ENCODE measurements at places on chromosomes 6 and 20. TPM values are rescaled to one million over a fixed set of nuclear protein-coding genes. Genes with fewer than 3 reads are reported as not detected.
A peak's percentile ranks its signal among the peaks of the same experiment; 100 is the strongest.

DNA sequence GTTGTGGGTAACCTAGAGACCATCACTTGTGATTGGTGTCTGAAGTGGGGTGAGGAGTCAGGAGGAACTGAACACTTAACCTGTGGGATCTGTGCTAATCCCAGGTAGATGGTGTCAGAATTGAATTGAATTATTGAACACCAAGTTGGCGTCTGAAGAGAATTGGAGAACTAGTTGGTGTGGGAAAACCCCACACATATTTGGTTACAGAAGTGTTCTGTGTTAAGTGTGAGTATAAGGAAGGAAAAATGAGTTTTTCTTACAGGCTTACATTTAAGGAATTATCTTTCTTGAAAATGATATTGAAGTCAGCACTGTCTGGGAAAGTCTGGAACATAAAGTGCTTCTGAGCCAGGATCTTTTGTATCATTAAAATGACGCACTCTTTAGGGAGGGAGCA, 182.9 kb upstream of the ECI2 start:
- DNase-seq: no peak

Gene ERVFRD-1
- total RNA-seq: not detected

DNA sequence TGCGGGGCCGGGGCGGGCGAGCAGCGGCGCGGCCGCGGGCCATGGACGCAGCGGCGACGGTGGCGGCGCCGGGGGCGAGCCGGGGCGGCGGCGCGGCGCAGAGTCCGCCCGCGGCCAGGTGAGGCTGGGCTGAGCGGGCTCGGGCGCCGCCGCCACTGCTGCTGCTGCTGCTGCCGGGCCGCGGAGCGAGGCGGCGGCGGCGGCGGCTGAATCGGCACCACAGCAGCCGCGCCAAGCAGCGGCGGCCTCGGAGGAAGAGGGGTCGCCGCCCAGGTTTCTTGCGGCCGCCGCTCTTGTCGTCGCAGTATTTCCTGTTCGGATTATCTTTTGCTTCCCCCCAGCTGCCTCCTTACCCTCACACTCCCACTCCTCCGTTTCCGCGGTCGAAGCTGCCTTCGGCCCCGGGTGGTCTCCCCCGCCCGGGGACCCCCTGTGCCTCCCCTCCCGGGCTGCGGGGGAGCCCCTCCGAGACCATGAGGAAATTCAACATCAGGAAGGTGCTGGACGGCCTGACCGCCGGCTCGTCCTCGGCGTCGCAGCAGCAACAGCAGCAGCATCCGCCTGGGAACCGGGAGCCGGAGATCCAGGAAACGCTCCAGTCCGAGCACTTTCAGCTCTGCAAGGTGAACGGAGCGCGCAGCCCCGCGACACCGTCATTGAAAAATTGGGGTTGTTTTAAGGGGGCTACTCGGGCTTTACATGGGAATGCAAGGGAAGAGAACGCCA, at the start of gene STXBP5:
TSS of gene STXBP5 (plus strand) at position 358 of the 726 bp plus-strand sequence. CDS start at position 474, 116 bp downstream.
- DNase-seq: peak; percentile 47

DNA sequence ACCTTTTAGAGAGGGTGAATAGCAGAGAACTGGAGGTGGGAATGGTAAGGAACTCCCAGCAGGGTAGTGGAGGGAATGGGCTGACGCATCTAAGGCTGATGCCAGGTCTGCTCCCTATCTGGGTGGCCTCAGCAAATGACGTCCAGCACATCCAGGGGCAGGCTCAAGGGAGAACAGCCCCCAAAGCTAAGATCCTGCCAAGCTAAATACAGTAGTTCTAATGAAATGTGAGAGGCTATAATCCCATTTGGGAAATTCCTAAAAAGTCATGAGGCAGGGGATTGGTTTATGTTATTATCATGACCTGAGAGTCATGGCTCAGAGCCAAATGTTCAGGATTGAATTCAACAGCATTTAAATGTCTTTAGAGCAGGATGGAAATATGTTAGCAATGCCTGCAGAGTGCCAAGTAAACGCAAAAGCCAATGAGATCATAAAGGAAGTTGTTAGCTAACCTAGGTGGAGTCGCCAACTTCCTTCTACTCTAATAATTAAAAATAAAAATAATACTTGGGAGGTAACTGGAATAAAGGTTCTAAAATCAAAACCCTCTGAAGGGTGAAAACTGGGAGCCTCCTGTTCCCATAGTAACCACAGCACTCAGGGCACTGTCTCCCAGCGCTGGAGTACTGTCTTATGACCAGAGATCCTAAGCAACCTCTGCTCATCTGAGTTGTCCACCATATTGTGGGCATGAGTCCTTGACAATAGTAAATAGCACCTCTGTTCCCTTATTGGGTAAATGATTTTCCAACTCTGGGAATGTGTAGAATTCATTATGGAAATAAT, 34.8 kb downstream of the IYD start:
- DNase-seq: no peak

DNA sequence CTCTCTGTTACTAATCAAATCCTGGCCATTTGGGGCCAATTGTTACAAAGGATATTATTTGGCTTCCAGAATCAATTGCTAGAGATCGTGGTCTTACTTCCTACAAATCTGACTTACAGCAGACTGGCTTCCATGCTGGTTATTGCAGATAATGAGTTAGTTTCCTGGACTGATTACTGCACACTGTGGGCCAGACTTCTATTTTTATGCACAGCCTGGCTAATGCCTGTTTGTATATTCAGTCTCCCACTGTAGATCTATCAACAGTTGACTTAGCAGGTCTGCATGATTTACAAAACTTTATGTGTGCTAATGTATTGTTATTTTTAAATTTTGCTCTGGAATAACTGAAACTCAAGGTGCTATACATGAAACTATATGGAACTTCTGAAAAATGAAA, 25.8 kb upstream of the FBXL4 start:
- DNase-seq: no peak

GRCh38 chr6:1088492-1089001, 223.4 kb upstream of the FOXQ1 start:
- DNase-seq: no peak

DNA sequence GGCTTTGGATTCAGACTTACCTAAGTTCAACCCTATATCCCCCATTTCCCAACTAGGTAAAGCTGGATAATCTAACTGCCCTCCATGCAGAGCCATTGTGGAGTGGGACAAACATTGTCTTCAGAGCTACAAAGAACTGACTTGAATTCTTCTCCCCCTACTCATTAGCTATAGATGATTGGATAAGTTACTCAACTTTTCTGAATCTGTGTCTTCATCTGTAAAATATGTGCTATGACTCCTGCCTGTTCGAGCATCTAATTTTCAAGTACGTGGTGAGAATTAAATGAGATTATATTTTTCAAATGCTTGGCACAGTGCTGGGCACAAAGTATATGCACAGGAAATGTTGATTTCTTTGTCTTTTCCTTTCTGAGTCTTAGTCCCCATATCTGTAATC, 240.3 kb upstream of the TCF21 start:
- no peak for DNase-seq

- no peak for DNase-seq
Observed at GRCh38 chr6:124057461-124057860, 253.8 kb downstream of the NKAIN2 start.

- DNase-seq: no peak
Observed at GRCh38 chr6:1643111-1643510, 33.4 kb downstream of the FOXC1 start.

DNA sequence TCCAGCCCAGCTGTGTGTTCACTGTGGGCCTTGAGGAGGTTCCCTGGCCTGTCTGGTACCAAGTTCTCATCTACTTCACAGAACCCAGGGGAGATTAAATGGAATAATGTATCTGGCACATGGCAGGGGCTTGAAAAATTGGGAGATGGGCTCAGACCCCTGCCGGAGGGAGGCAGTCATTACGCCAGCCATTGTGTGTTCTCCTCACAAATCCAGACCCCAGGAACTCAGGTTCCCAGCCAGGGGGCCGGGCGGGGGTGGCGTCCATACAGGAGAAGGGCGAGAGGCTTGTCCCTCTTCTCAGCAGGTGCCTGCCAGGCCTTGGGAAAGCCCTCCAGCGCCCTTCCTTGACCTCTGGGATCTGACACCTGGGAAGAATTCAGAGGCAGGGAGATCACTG, 8.1 kb downstream of the NOL4L start:
- DNase-seq: no peak

- DNase-seq: no peak
Observed at GRCh38 chr6:102333736-102334135, 940.2 kb downstream of the GRIK2 start.

GRCh38 chr6:159715166-159715565, 12.1 kb upstream of the WTAP start:
- no peak for DNase-seq

- DNase-seq: no peak
Observed at GRCh38 chr6:41492261-41492891, 53.8 kb upstream of the FOXP4 start.

Gene CNKSR3
- total RNA-seq: not detected

Gene PHACTR3
- not detected for total RNA-seq

GRCh38 chr20:45510242-45510862, 5.1 kb downstream of the SPINT3 start:
- DNase-seq: no peak

DNA sequence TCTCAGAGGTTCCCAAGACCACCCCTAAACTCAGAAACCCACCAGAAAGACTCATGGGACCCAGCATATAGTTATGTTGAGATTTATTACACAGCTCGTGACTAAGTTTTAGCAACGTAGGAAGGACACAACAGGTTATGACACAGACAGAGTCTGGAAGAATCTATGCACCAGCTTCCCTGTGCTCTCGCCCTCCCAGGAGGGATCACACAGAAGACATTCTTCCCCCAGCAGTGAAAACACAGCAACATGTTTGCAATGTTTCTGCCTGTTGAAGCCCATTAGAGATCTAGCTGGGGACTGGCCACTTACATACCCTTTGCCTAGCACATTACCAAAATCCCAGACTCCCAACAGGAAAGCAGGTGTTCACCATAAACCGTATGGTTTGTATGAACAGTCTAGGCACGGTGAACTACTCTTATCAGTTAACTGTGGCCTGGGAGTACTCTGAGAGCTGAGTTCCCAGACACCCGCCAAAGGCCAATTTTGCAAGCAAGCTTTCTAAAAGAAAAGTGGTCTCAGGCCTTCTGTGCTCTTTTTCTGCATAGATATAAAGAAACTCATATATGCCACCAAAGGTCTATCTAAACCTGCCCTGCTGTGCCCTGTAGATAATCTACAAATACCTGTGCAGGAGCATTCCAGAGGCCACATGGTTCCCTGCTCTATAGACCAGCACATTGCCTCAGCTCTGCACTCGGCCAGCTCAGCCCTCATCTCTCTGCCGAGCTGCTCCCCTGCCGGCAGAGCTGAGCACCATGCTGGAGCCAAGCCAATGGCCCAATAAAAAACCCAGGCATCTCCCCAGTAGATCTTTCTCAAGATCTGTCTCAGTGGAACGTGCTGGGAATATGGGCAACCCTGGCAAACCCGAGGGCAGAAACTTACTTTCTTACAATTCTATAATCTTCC, 69.6 kb upstream of the SMIM28 start:
- DNase-seq: no peak

GRCh38 chr6:28458568-28458967, 15.3 kb upstream of the ZSCAN23 start:
- no peak for DNase-seq

Gene LAMP5
- not detected for total RNA-seq

GRCh38 chr6:44062105-44062770, 65.0 kb downstream of the MRPL14 start:
- no peak for DNase-seq

GRCh38 chr6:2851727-2852513, 10.3 kb upstream of the SERPINB1 start:
- DNase-seq: no peak

DNA sequence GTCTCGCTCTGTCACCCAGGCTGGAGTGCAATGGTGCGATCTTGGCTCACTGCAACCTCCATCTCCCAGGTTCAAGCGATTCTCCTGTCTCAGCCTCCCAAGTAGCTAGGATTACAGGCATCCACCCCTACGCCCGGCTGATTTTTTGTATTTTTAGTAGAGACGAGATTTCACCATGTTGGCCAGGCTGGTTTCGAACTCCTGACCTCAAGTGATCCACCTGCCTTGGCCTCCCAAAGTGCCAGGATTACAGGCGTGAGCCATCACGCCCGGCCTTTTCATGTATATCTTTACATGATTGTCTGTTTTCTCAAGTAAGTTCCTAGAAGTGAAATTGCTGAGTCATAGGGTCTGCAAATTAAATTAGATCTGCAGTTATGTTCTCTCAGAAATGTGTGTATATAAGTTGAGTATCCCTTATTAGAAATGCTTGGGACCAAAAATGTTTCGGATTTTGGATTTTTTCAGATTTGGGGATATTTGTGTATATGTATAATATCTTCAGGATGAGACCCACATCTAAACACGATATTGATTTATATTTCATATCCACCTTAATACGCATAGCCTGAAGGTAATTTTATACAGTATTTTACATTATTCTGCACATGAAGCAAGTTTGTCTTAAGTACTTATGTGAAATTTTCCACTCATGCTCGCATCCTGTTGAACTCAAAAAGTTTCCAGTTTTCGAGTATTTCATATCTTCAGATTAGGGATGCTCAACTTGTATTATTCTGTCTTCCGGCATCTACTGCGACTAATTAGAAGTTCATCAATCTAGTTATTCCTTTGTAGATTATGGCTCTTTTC, 40.4 kb downstream of the TAB2 start:
- DNase-seq: no peak

DNA sequence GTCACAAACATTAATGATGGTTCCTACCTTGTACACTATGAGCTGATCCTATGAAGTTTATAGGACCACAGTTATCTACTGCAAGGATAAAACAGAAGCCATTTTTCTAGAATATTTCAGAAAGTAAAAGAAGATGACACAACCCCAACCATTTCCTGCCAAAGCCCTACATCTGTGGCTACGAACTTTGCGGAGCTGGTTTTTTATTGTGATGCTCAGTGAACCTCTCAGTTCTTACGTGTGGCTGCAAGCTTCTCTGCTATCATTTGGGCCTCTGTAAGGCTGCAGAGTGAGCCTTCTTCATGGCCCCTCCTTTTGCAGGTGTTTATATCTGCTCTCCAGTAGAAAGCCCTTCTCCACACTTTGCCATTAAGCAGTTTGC, 17.8 kb upstream of the TAGAP start:
- DNase-seq: peak; percentile 76

DNA sequence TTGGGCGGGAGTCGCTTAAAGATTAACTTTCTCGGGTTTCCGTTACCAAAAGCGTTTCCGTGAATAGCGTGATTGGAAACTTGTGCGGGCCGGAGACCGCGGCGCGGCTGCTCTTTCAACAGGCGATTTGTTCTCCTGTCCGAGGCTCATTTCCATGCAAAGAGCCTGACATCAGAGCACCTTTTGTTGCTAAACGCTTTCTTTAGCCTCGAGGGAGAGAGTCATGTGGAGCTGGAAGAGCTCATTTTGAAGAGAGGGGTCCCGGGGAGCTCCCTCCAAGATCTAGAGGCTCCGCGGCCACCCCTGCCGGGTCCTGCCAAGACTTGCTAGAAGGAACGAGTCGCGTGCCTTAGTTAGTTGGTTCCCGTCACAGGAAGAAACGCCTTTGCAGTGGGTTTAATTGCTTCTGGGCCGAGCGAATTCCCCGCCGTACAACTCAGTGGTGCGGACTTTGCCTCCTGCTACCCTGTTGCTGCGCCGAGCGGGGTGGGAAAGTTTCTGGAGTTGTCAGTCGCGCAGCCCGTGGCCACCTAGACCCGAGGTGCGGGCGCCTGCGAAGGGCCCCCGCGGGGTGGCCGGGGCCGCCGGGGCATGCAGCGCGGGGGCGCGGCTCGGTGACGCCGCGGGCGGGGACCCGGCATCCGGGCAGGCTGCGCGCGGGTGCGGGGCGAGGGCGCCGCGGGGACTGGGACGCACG, at the start of gene SASH1:
TSS of gene SASH1 (plus strand) at position 489 of the 697 bp plus-strand sequence. CDS start 230 bp downstream, outside the sequence.
- DNase-seq: peak; percentile 28

- no peak for DNase-seq
Observed at GRCh38 chr6:103680116-103680515, 1179.6 kb downstream of the HACE1 start.

Gene CCR6
- 20.0 TPM for total RNA-seq

Gene TREM2
- total RNA-seq: not detected
